ENCODE measurements at places on chromosomes 3 and 15.

GRCh38 chr15:66097151-66098021, 156.2 kb downstream of the MEGF11 start:
- no peak for DNase-seq

- DNase-seq: no peak
Measured at GRCh38 chr15:53367740-53368139, 391.7 kb downstream of the WDR72 start.

- no peak for DNase-seq
Measured at GRCh38 chr3:124768812-124769211, 38.6 kb downstream of the UMPS start.

DNA sequence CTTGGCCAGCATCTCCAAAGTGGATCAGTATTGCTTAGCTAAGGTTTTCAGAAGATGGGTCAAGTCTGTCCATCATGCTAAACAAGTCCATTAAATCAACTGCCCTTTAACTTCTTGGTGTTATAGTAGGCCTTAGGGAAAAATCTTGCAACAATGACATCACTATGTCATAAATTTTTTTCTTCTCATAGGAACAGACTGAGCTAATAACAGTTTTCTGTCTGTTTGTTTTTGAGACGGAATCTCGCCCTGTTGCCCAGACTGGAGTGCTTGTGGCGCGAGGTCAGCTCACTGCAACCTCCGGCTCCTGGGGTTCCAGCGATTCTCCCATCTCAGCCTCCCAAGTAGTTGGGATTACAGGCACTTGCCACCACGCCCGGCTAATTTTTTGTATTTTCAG, 94.2 kb downstream of the EFL1 start:
- DNase-seq: no peak

GRCh38 chr15:35886765-35887164, 340.8 kb upstream of the DPH6 start:
- no peak for DNase-seq

- DNase-seq: no peak
Measured at GRCh38 chr3:143081844-143082778, 37.5 kb upstream of the CHST2 start.

DNA sequence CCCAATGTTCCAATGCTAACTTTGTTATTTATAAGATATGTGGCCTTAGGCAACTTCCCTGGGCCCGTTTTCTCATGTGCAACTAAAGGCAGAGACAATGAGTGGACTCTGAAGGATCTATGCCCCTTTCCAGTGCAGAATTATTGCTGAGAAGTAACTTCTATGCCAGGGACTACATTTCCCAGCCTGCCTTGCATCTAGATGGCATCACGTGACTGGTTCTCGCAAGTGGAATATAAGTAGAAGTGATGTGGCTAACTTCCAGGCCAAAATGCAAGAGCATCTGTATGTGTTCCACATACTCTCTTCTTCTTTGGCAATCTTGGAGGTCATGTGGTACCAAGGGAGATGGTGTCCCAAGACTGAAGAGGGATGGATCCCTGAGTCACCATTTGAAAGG, 674.4 kb downstream of the NTRK3 start:
- no peak for DNase-seq

DNA sequence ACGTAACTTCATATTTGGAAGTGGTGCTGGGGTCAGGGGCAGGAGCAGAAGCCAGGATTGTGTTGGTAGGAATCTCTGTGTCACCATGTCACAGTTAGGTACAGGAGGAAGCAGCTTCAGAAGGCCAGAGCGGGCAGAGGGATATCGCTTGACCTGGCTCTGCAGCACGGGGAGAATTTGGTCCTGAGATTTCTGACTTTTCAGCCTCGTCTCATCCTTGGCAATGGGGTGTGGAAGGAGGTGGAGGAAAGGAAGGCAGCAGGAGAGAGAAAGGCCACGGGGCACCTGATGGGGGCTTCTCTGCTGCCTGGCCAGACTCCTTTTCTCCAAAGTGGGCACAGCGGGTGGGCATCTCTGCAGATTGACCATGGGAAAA, 564 bp downstream of the IL16 start:
- no peak for DNase-seq

DNA sequence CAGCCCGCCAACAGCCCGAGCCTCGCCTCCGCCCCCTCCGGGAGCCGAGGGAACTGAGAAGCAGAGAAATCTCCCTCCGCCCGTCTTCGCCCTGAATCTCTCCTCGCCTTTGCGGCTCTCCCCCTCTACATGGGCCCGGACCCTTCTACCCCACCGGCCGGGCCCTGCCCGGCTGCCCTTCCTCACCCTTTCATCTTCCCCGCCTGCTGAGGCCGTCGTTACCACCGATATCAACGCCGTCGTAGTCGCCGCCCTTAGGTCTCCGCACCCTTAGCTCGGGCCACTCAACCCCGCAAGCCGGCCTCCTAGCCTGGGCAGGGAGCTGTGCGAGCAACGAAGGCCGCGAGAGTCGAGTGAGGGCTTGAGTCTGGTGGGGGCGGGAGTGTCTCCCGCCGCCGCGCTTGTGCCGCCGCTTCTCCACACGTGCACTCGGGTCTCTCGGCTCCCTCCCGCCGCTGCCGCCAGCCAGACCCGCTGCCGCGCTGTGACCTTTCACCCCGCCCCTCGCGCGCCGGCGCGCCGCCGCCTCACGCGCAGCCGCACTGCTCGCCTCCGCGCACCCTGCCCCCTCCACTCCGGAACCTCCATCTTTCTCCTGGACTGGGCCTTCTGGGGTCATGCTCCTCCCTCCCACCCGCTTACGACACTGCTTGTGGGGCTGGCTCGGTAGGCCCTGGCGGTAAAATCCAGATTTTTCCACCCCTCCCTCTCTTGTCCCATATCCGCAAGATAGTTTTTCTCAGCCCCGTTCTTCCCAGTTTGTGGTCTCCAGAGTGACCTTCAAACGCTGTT, at the start of gene NAA50:
TSS of gene NAA50 (minus strand) at position 494 of the 792 bp plus-strand sequence. CDS start at position 194, 300 bp downstream.
- peak; percentile 85 for DNase-seq

DNA sequence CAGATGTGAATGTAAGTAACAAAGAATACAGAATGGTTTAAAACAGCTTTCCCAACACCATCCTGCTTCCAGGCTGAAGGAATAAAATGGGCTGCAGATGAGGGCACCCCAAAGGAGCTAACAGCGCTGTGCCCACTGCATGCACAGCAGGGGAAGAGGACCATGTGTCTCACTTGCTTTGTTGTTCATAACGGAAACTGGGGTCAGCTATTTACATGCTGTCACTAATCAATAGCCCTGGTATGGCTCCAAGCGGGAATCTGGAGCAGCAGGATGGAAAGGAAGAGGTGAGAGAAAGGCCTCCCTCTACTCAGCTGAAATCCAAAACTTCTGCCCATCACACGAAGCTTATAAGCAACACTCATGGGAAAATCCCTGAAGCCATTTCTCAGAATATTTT, 67.4 kb downstream of the TBC1D2B start:
- no peak for DNase-seq

All from neural crest cell (in vitro differentiated cells).